Nephron progenitor cell (in vitro differentiated cells): ENCODE measurements at places on chromosomes 16 and 17.

- no peak for DNase-seq
These were observed 3.7 kb downstream of the LMF1 start for GRCh38 chr16:967077-967541.

GRCh38 chr17:83080579-83080857 is 1.1 kb downstream of the METRNL start:
- no peak for DNase-seq

GRCh38 chr16:72508191-72508590 is 336.2 kb upstream of the PMFBP1 start:
- DNase-seq: no peak

DNA sequence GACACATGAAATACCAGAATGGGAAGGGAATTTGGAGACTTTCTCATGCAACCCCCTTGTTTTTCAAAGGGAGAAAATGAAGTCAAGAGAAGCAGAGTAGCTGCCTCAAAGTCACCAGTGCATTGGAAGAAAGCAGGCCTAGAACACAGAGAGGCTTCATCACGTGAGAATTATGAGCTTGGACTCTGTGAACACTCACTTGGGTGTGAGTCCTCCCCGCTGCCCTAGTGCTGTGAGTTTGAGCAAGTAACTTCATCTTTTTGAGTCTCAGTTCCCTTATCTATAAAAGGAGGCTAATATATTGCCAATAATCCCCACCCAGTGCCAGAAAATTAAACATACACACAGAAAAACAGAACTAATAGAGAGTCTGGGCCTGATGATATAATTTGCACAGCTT is 315.8 kb downstream of the XYLT1 start:
- no peak for DNase-seq
